ENCODE measurements at places on chromosomes 2 and 18.

GRCh38 chr18:71678144-71678543, 866.0 kb downstream of the CBLN2 start:
- DNase-seq: no peak

DNA sequence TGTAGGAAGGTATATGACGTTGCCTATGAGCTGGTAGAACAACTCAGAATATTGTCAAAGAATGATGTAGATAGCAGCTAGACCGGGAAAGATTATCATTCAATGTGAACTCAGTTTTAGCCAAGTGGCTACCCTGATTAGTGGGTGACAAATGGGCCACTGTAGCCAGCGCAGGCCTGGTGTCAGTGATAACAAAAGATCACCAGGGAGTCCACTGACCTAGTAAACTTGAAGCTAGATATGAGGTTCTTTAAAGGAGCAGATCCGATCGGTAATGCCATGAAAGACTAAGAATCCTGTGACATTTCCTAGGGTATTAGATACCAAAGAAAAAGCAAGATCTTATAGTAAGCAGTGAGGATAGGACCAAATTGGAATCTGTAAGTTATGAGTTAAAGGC, 180.9 kb downstream of the GCA start:
- DNase-seq: no peak

DNA sequence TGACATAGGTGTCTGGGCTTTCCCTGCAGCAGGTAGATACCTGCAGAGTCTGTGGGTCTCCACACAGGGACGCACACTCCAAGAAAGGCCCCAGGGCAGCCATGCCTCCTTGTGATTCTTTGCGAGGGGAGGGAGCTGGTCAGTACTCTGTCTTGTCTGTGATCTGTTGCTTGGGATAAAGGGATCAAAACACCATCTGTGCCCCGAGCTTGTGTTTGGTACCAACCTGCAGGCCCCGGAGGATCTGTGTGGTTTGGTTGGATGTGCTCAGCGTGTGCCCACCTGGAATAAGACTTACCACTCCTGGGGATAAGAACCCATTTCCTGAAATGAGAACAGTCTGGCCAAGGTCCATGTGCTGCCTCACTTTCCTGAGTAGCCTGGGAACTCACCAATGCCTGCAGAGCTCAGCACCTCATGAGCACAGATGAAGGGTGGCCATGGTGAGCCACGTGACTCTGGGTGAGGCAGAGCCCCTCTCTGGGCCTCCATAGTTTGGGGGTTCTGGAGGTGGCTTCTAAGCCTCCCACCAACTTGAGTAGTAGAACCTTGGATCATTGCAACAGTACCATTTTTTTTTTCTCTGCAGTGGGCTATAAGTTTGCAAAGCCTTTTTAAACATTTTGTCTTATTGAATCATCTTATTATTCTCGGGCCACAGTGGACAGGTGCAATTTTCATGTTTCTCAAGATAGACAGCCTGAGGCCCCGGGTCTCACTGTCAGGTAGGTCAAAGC, 134.8 kb downstream of the DDX1 start:
- no peak for DNase-seq

GRCh38 chr2:30694286-30695055, 112.8 kb downstream of the CAPN13 start:
- DNase-seq: no peak

GRCh38 chr18:73408469-73408868, 540.7 kb upstream of the NETO1 start:
- DNase-seq: no peak

GRCh38 chr18:13187498-13187897, 31.1 kb upstream of the LDLRAD4 start:
- no peak for DNase-seq

DNA sequence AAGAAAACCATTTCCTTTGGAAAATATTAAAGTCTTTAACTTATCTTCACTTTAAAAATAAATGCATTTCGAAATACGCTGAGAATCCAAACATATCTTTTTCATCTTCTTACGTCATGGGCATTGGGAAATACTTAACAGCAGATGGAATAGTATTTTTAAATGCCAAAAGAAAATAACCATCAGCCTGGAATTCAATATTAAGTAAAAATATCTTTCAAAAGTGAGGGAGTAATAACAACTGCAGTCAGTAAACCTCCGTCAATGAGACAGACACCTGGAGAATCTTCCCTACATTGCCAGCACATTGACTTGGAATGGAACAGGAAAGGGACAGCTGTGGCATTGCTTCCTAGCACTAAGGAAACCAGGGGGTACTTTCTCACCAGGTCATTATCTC, 290.4 kb upstream of the TNP1 start:
- no peak for DNase-seq

DNA sequence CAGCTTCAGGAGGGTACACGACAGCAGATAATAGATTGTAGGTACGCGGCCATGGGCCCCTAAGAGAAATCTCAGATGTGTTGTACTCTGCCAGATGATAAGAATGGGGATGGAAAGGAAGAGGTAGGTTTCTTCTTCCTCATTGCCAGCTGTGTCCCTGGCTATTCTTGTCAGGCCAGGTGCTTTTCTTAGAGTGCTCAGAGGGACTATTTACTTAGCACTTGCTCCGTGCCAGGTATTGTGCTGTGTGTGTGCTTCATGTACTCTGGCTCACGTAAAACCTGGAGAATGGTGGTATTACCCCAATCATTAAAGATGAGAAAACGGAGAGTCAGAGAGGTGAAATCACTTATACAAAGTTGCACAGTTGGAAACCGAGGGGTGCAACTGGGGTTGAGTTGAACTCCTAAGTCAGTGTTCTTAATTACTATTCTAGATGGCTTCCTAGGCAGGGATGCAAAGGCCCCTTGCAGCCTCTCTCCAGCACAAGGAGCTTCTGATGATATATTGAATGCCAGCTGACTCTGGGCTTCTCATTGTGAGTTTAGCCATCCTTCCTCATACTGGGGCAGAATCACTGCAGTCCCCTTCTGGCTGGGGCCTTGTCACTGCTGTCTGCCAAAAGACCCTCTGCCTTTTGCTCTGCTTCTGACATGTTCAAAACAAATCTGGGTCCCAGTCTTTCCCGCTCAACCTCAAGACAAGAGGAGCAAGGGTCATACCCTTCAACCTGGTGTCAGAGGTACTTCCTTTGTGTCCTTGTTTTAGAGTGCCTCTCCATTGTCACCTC, 60.7 kb downstream of the LYPD1 start:
- DNase-seq: no peak

DNA sequence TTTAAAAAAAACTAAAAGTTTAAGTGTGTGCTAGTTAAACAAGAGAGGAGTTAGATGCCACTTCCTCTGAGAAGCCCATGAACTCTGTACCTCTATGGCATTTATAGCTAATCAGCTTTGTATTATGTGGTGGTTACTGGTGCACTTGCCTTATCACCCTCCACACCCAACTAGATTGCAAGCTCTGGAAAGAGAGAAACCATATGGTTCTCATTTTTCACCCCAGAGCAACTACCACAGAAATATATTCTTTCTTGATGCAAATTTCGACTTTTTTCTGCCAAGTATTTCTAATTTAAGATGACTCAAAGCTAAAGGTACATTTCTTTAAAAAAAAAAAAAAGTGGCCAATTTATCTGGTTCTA, 24.2 kb downstream of the RAPH1 start:
- no peak for DNase-seq

- DNase-seq: no peak
Measured at GRCh38 chr2:12262681-12263436, 453.9 kb upstream of the TRIB2 start.

DNA sequence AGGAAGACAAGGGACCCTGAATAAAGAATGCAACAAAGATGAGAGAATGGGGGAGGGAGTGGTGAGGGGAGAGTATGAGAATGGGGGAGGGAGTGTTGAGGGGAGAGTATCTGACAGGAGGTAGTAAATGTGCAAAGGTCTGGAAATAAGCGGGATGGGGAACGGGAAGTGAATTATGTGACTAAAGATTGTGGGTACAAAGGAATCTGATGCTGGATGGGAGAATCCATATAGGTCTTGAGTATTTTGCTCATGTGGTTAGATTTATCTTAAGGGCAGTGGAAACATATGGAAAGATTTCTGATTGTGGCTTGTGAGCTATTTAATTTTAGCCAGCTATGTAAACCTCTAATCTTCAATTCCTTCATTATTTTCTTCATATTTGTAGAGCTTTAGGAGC, 593.4 kb downstream of the DCC start:
- DNase-seq: no peak

GRCh38 chr18:903701-904100, 970 bp upstream of the ADCYAP1 start:
- DNase-seq: no peak

DNA sequence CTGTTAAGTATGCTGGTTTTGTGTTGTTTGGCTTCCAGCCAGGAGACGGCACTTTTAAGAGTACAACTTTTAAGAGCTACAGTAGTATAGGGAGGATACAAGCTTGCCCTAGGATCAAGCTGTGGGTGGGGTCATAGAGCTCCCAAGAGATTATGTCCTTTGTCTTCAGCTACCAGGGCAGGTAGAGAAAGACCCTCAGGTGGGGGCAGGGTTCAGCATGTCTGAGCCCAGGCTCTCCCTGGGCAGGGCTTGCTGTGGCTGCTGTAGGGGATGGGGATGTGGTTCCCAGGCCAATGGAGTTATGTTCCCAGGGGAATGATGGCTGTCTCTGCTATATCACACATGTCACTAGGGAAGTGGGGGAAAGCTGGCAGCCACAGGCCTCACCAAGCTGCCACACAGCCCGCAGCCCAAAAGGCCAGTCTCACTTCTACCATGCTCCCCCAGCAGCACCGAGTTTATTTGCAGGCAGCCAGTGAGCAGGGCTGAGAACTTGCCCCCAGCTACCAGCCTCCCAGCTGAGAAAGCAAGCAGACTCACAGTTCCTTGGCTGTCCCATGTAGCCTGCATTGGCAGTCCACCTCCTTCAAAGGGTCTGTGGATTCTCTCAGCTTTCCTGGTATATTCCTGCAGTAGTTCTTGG, 105.7 kb upstream of the ERBB4 start:
- DNase-seq: no peak

- DNase-seq: no peak
Measured at GRCh38 chr18:54150226-54150625, 74.2 kb downstream of the MBD2 start.

All from chondrocyte (in vitro differentiated cells).